ENCODE measurements at places on chromosomes 1 and 21.

GRCh38 chr1:100452641-100453040, 85.3 kb upstream of the GPR88 start:
- no peak for DNase-seq

GRCh38 chr1:154567386-154568156, at the start of gene CHRNB2:
TSS of gene CHRNB2 (plus strand) at chr1:154567778. CDS start at chr1:154568045, 267 bp downstream.
- DNase-seq, result peak; percentile 82

DNA sequence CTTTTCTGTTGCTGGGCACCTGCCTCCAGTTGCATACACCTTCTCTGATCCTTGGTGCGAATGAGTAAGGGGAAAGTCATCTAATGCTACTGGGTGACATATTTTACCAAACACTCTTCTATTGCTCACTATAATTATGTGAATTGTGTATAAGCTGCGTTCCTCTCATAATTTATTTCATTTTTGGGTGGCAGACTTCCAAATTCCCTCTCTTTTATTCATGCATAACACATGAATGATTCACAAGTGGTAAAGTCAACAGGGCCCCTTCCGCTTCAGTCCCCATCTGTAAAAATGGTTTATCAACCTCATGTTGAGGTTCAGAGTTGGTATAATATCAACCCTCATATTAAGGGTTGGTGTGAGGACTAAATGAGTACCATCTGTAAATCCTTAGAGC, 3.2 kb upstream of the QSOX1 start:
- no peak for DNase-seq

- no peak for DNase-seq
Observed at GRCh38 chr1:12098786-12099185, 35.7 kb downstream of the TNFRSF8 start.

GRCh38 chr1:58657082-58657481, 42.8 kb downstream of the MYSM1 start:
- DNase-seq, result no peak

DNA sequence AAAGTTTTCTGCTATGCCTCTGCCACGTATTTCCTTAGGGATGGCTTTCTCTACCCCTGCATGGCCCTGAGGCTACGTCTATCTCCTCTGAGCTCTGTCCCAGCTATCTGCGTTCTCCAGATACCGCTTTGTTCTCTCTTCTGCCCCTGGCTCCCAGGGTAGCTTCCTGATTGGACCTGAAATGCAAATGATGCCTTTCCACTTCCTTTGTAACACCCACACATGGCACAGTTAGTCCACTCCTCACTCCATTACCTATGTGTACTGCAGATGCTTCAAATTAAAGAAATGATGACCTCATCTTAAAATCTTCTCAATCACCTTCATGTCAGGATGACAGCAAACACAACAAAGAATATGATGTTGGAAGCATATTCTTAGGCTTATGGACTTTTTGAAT, 138.6 kb upstream of the POGK start:
- DNase-seq, result no peak

DNA sequence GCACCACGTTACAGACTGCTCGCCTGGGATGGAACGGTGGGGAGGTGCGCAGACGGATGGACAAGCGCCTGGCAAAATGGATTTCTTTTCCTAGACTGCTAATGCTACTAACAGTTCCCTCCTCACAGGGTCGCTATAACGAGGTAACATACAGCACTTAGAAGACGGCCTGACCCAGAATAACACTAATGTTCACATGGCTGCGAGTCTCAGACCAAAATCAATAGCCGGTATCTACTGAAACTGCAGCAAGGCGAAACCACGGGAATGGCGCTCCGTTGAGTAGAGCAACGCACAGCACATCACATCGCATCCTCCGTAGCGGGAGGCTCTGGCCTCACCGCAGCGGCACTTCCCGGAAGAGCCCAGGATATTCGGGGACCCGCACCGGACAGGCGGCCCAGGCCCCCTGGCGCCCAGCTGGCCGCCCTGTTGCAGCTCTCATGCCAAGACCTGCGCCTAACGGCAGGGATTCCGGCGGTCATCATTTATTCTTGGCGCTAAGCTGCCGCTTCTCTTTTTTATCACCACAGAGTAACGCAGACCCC, 46.6 kb downstream of the VPS26C start:
- no peak for DNase-seq

GRCh38 chr21:34812504-34813265, 143.9 kb downstream of the CLIC6 start:
- no peak for DNase-seq

DNA sequence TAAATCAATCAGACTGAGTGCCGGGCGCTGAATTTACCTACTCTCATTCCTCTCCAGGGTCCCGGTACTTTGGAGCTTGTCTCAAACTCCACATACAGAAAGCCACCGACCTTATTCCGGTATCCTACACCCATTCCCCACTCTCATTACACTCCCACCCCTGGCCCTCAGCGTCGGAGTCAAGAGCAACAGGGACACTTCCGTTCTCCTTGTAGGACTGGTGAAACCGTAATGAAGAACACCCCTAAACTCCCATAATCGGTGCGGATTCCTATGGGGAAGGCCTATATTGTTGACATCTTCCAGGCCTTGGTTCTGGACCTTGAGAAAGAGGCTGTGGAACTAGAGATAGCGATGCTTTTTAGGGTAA, 798 bp downstream of the ZBED6 start:
- no peak for DNase-seq

- peak; percentile 13 for DNase-seq
Observed at GRCh38 chr1:1115136-1115785, 628 bp downstream of the C1orf159 start.

GRCh38 chr1:162554258-162554657, 7.3 kb upstream of the UAP1 start:
- no peak for DNase-seq

DNA sequence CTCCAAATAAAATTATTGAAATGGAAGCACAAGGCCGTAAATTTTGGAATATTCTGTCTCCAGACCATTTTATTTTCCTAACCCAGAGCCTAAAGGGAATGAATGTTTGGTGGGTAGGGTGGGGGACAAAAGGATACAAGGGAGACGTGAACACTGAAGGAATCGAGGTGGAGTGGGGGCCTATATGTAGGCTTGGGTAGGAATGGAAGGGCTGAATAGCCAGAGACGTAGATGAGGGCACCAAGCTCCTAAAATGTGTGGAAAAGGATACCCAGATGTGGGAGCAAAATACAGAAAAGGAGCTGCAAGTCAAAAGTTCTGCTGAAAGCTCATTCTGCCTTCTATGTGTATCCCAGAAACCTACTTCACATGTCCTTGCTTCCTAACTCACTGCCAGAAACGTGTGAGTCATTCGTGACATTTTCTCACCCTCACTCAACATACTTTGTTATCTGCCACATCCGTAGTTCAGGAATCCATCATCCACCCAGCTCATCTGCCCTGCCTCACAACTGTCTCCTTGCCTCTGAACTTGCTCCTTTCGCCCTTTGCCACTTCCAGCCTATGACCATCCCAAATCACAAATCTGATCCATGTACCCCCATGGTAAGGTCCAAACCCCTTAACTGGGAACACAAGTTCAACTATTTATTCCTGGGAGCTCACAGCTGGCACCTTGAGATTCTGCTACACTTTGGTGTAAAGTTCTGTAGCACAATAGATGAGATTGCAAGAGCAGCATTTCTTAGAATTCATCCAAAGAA, 84.1 kb upstream of the PRDX6 start:
- no peak for DNase-seq

DNA sequence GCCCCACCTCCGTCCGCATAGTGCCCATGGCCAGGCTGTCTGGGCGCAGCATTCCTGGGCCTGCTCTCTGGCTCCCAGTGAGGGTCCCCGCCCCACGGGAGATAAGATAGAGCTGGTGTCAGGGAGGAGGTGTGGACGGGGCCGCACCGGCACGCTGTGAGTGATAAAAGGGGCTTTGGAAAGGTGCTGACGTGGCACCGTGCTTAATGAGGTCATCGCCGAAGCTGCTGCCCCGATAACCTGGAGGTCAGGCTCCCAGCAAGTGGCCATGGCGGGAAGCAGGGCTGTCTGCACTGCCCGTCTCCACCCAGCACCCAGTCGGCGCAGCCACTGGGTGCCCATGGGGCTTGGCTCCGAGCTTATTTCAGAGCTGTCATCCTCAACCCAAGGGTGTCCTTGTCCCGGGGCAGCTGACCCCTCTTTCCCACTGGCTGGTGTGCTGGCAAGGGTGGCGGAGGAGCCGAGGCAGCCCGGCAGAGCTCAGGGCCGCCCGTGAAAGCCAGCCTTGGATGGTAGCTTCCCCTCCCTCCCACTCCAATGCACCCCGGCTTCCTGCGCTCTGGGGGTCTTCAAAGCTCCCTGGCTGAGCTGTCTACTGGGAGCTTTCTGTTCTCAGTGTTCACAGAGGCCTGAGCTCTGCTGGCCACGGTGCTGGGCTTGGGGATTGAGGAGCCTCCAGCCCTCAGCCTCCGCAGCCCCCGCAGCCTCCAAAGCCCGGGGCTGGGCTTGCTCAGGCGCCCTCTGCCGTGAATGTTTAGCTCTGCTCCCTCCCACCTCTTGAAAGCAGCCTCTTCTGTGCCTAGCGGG, 105.1 kb upstream of the ARHGEF16 start:
- DNase-seq, result no peak

DNA sequence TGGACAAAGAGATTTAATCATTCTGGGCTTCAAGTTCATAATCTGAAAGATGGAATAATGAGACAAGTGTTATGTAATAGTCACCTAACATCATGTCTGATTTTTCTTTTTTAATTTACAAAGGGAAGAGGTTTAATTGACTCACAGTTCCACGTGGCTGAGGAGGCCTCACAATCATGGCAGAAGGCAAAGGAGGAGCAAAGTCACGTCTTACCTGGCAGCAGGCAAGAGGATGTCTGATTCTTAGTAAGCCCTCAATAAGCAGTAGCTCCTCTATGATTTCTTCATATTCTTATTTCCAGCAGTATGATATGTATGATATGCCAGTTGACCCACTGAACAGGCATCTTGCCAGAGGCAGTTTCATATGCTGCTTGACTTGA, 152.7 kb downstream of the S1PR1 start:
- DNase-seq, result no peak

DNA sequence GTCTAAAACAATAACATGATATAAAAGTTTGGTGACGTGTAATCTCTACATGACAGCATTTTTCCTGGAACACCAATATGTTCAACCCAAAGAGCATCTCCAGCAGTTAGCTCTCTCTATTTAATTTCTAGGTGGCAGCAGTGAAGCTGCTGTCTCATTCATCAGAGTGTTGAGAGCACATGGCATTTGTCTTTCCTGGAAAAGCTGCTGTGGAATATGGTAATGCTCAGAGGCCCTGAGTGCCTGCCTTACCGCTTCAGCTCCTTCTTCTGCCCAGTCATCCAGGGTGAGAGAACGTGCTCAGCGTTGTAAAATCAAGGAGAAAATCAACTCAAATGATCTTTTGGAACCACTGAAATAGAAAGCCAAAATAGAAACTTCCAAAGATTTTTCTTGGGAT, 640.7 kb downstream of the ADGRL2 start:
- DNase-seq, result no peak

DNA sequence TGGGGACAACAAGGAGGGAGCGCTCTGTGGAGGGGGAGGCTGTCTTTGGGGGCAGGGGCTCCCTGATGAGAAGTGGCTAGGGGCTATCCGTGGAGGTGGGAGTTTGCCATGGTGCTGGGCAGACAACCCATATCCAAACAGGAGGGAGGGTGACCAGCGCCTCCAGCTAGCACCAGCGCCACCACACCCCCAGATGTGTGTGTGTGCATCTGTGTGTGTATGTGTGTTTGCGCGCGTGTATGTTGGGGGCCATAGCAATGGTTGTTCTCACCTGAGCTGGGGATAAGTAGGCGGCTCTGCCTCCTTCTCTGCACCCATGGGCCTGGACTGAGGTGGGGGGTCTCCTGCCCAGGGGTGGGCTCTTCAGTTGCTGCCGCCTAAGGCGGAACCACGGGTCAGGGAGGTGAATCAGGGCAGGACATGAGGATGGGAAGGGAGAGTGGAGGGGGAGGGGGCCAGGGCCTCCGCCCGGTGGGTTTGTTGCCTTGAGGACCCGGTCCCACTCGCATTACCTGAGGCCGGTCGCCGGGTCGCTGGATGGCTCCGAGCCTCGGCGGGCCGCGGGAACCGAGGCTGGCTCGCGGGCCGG, 345 bp downstream of the HPCAL4 start:
- no peak for DNase-seq

DNA sequence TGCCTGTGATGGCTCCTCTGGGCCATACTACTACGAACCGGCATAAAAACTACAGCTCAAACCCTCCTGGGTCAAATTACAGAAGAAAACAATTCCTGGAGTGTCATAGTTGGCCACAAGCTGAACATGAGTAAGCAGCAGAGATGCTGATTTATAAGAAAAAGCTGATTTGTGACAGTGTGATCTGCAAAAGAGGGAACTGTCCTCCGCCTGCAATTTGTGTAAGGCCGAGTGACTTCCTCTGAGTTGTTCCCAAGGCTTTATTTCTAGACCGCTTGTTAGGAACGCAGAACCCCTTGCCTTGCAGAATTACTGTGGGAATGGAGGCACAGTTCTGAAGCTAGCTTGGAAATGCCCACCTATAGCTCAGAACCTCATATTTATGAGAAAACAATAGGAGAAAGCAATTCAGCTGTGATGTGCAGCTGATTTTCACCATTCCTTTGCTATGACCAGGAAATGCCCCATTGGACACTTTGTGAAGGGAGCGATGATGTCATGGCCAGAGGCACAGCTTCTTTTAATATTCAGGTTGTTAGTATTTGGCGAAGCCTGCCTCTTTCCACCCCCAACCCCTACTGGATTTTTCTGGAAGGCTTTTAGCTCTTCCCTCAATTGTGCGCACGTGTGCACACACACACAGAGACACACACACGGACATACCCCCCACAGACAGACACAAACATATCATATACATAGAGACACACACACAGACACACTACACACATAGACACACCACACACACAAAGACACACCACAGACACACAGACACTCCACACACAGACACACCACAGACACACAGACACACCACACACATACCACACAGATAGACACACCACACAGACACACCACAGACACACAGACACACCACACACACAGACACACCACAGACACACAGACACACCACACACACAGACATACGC, 47.6 kb downstream of the IER5 start:
- DNase-seq, result no peak

DNA sequence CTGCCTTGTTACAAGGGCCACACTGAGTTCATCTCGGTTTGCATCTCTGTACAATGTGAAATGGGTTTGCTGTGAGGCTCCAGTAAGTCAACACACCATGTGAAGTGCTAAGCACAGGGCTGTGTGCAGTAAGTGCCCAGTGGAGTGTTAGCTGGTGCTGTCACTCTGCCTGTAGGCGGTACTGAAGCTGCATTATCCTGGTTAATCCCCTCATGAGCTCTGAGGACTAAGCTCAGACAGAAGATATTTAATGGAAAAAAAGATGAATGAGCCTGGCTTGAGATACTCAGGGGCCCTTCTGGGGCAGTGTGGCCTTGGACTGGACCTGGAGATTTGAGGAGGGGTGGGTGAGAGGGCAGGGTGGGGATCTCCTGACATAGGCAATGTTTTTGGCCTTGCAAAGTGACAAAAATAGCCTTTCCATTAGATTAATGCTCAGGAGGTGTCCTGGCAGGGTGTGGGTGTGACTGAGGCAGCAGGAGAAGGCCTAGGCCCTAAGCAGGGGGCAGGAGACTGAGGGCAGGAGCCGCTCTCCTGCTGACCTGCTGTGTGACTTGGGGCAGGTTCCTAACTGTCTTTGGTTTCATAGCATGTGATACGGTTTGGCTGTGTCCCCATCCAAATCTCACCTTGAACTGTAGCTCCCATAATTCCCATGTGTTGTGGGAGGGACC, 570.5 kb downstream of the PTPRU start:
- DNase-seq, result no peak

All from mesothelial cell of epicardium (in vitro differentiated cells).